ENCODE measurements at places on chromosomes 5 and 9.

- no peak for DNase-seq
Observed at GRCh38 chr5:92962752-92963151, 618.3 kb downstream of the NR2F1-AS1 start.

DNA sequence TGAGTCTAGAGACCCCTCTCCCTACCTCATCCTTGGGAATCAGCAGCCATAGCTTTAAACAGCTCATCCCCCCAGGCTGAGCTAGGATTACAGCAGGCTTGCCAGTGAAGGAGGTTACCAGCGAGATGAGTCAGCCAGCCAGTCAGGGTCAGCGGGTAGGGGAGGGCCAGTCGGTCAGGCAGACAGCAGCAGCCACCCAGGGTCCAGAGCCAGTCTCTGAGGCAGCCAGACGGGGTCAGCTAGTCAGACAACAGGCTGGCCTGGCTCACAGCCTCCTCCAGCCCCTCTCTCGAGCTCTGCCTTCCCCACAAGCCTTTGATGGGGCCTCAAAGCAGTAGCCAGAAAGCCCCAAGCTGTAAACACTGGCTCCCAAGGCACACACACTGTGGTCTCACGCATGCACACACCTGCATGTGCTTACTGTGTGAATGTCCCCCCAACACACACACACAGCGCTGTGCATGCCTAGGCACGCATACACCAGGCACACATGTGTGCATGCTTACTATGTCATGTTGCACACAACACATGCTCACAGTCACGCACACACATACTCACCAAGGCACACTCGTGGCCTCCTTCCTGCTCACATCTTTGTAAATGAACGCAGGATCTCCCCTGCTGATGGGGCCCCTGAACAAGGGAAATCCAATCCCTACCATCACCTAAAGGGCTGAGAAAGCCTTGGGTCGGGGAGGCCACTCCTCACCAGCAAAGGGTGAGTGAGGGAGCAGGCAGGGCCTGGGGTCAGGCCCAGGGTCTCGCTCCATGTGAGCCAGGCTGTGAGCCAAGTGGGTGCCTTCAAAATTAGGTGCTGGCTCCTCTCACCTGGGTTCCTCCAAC is 28.2 kb upstream of the CPLX2 start:
- DNase-seq = no peak

DNA sequence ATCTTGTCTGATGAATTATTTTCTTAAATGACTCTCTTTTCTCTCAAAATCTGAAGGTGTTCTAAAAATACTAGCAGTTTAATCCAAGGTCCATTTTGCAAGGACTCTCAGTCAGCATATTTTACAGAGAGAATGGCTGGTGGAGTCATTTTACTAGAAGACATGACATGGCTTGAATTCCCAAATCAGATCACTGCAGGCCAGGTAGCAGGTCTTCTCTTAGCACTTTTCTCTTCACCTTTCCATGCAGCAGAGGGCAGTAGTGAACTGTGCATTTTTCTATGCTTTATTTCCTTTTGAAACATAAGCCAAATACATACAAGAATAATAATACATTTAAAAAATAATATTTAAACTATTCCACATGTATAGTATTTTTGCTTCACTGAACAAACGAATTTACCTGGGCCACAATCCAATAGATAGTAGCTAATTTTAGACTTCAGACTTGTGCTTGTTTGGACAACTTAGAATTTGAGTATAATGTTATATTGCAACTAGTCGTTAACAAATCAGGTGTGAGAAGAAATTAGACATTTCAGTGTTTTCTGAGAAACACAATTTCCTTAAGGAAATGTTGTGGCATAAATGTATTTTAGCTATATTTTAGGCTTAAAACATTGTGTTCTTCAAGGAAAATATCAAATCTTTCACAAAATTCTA is 289.4 kb upstream of the DAB2 start:
- DNase-seq = no peak

GRCh38 chr5:10588779-10589447 is 25.0 kb downstream of the ANKRD33B start:
- no peak for DNase-seq

GRCh38 chr9:83062651-83063527 is at the start of gene RASEF:
Gene RASEF, minus strand, starts transcription at chr9:83063142. Its CDS starts 275 bp downstream, at chr9:83062867.
- DNase-seq = peak; percentile 20

DNA sequence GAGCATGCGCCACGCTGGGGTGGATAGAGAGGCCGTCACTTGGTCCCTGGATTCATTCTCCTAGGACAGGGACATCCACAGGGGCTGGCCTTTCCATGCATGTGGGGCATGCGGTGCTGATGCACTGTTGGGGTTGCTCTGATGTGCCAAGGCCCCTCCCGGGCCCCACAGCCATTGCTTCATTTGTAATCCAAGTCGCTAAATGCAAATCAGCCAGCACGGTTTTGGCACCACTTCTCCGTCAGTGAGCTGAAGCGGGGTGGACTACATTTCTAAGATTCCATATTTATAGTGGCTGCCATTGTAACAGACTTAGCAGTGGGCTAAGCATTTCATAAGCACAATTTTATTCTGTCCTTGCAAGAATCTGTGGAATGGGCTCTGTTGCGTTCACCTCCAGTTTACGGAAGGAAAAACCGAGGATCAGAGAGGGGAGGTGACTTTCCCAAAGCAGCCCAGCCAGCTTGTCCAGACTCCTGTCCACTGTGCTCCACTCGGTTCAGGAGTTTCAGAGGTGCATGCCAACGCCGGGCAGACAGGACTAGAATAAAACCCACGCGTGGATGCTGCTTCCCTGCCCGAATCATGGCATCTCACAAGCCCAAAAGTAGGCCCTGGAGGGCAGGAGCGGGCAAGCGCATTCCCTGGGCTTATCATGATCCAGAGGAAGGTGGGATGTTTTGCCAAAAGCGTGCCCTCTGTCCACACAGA is 102.6 kb upstream of the COL5A1 start:
- DNase-seq = no peak

DNA sequence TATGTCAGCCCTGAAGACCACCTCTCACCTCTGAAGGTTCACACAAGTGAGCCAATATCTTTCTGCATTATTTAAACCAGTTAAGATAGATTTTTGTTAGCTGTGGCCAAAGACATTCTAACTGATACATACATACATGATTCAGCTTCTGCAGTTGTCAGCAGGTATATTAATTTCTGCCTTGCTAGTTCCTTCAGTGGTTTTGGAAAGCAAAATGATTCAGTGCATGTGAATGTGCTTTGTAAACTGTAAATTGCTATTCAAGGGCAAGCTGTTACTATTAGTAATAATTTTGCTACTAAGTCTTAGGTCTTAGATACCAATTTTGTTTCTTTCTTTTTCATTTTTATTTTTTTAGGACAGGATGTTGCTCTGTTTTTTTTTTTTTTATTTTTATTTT is 89.2 kb upstream of the ERBIN start:
- DNase-seq = no peak

Measured in NCI-H1417 treated with DMSO at 0.1 percent for 48 hours (cell line).